Stimulated activated CD4-positive, alpha-beta T cell treated with anti-CD3 and anti-CD28 coated beads, TNF-alpha, amount 100 ng/mL, for 4 hours (primary cell): ENCODE measurements at places on chromosomes 13 and 19.

GRCh38 chr19:36773223-36773579 lies 594 bp upstream of the ZNF850 start:
- no peak for DNase-seq

DNA sequence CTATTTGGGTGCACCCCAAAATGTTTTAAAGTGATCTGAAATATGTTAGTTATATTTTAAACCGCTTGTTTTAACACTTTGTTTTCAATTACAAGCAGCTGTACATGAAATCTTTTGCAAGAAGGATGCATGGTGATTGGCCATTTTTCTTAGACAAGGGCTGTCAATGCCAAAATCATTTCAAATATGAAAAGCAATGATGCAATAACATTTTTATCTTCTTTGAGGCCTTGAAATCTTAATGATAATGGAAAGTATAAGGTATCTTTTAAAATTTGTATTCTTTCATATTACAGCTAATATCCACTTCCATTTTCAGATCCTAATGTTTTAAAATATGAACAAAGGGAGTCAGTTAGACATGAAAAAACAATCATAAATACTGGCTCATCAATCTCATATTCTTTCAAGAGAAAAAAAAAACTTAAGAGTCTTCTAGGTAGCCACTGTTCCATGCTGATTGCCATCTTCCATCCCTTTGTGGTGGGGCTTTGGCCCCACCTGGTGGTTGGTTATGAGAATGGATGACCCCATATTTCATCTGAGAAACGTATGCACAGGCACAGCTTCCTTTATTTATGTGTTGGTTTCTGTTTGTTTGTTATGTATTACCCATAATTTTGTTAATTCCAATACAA lies 330.3 kb upstream of the MIR17HG start:
- no peak for DNase-seq

GRCh38 chr19:5913739-5914357 lies at the start of gene CAPS:
TSS of gene CAPS (plus strand) at chr19:5914254. CDS start at chr19:5914407, 153 bp downstream.
- DNase-seq: no peak

DNA sequence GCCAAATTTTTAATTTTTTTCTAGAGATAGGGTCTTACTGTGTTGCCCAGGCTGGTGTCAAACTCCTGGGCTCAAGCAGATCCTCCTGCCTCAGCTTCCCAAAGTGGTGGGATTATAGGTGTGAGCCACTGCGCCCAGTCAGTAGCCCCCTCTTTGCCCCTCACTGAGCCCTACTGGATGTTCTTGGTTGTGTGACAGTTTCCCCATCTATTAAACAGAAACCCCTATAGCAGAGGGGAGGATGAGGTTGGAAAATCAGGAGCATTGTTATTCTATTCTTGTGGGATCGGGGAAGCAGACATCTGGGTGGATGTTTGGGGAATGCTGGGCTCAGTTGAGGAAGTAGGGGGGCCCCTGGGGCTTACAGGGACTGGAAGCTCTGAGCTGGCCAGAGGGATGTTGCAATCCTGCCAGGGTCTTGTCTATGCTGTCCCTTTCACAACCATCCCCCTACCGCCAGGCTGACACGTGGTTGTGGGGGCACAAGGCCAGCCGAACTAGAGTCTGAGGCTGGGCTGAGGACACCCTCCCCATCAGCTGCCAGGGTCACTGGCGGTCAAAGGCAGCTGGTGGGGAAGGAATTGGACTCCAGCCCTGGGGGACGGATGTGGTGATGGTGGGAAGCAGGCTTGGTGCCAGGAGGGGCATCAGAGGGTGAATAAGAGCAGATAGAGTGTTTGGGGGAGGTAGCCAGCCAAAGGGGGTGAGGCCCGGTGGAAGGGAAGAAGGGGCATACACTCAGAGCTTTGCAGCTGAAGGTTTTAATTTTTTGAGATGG lies 10.9 kb downstream of the APOC1 start:
- DNase-seq: no peak

DNA sequence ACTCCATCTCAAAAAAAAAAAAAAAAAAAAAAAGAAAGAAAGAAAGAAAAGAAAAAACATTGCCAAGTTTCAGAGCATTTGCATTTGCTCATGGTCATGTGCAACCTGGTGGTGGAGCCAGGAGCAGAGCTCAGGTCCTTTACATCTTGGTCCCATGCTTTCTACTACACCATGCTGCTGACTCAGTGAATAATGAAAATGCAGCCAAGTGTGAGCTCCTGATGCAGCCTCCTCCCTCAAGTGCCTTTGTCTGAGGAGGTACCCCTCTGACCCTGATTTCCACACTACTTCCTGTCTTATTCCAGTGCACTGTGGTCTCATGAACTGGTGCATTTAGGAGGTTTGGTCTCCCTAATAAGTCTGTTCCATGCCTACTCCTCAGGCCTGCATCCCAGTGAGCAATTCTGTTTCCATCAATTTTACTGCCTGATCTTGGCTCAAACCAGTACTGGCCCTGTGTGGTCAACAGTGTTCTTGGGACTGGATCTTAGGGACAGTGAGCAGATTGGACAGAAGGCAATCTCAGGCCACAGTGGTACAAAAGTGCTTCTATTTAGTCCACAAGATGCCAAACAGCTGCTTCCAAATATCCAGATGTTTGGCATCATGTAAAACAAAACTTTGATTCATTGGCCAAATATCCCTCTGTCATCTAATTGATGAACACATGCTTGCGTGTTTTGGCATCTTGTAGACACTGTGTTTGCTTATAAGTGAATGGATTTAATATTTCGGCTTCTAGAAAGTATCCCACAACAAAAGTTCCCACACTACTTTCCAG lies 28.8 kb upstream of the LRCH1 start:
- no peak for DNase-seq

DNA sequence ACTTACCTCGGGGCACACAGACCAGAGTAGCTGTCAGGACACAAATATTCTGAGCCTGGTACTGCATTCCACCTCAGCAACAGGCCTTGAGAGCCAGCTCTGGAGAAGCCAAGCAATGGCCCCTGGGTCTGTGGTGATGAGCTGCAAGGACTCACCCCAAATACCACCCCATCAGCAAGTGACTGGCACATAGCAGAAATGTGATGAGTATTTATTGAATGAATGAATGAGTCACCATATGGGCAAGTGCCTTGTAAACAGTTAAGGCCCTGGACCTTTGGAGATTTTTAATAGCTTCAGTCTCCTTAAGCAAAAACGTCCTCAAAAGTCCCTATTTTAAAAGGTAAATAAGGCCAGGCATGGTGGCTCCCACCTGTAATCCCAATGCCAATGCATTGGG lies 18.2 kb downstream of the GSX1 start:
- no peak for DNase-seq

- DNase-seq: peak; percentile 8
These were observed 20.6 kb upstream of the USP29 start for GRCh38 chr19:57099199-57099661.

DNA sequence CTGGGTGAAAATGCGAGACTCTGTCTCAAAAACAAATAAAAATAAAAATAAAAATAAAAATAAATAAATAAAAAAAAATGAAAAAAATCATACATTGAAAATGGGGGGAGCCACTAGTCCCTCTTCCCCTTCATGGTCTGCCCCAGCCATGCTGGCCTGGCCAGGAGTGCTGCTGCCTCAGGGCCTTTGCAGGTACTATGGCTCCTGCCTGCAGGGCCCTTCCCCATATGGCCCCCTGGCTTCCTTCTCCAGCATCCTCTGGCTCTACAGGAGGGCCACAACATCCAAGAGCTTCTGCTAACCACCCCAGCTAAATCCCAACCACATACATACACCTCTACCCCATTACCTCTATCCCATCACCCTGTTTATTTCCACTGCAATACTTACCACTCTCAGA lies 4.6 kb upstream of the ABHD17A start:
- no peak for DNase-seq

DNA sequence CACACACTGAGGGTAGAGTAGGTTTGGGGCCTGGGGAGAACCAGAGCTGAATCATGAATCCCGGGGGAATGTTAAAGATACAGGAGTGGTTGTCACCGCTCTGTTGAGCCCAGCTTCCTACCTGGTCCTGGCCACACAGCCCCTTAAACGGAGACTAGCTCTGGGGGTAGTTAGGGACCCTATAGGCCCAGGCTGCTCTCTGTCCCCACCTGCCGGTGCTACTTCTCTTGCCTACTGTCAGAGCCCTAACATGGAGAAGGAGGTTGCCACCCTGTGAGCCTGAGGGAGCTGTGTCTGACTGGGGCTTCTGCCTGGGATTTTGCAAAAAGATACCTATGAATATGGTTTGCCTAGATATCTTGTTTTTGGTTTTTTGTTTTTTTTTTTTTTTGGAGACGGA lies 36.6 kb upstream of the ZNF429 start:
- DNase-seq: no peak

GRCh38 chr13:40313269-40314200 lies 352.9 kb downstream of the FOXO1 start:
- DNase-seq: no peak
